ENCODE measurements at places on chromosomes 5 and 9.

DNA sequence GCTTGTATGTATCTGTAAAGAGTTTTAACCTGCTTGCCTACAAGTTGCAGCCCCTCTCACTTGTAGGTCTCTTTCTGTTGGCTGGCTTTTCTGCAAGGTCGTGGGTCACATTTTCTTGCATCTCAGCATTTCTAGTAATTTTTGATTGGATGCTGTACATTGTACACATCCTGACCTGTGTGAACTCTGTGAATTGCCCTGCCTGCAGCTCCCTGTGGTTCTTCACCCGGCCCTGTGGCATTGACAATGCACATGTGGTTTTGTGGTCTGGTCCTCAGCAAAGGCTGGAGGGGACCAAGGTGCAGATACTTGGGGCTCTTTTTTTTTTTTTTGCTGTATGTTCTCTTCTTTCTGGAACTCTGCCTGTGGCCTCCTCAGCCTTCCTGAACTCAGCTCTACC, 53.6 kb downstream of the WNK2 start:
- DNase-seq: no peak

- no peak for DNase-seq
Measured at GRCh38 chr5:56048124-56048523, 53.4 kb upstream of the IL6ST start.

GRCh38 chr5:176185133-176185733, 53.0 kb upstream of the SIMC1 start:
- no peak for DNase-seq

- DNase-seq: peak; percentile 12
Measured at GRCh38 chr5:144187699-144188294, 17.1 kb downstream of the KCTD16 start.

- no peak for DNase-seq
Measured at GRCh38 chr5:155686131-155686530, 640.8 kb upstream of the SGCD start.

DNA sequence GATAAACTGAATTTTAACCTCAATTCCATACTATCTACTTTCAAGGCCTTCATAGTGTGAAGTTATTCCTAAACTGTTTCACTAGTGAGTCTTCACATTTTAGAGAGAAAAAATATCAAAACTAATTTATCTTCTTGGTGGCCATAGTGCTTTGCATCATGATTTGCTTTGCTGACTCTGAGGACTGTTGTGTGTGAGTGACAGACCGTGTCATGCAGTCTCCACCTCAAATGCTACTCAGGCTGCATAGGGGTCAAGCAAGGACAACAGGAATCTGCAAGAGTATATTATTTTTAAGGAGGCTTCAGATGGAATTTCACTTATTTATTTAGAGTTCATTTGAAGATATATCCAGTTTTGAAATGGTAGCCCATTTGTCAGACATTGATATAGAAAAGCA, 34.5 kb downstream of the MACIR start:
- DNase-seq: no peak

DNA sequence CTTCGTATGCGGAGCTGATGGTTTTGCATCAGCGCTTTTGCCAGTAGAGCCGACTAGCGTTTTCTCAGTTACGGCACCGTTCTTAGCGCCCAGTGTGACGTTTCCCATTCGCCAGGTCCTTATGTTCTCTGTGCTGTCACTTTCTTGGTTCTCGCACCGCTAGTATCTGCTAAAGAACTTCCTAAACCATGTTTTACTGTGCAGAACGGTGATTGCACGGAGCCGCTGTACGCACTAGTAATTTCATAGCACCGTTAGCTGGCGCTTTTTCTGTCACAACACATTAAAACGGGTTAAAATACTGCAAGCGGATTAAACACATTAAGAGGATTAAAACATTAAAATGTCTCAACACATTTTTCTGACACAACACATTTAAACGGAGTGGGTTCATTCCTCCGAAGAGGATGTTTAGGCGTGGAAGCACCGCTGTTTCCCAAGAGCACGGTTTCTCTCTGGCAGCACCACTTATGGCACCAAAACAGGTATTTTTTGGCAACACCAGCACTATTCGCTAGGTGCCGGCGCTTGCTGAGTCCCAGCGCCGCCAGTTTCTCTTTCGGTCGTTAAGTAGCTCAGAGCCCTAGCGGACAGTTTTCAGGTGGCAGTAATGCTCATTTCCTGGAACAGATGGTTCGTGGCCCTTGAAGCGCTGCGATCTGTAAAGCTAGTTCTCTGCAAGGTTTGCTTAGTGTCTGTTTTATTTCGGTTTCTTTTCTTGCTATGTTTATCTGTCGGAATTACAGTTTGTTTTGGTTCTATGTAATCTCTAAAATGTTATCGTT, 20.3 kb downstream of the ANXA2R start:
- no peak for DNase-seq

GRCh38 chr5:107359916-107360234, 310.9 kb downstream of the EFNA5 start:
- no peak for DNase-seq

- no peak for DNase-seq
Measured at GRCh38 chr5:96344678-96345577, 88.1 kb downstream of the PCSK1 start.

- DNase-seq: no peak
Measured at GRCh38 chr9:2085716-2086115, 70.6 kb downstream of the SMARCA2 start.

GRCh38 chr9:69574057-69574456, 98.1 kb downstream of the APBA1 start:
- no peak for DNase-seq

DNA sequence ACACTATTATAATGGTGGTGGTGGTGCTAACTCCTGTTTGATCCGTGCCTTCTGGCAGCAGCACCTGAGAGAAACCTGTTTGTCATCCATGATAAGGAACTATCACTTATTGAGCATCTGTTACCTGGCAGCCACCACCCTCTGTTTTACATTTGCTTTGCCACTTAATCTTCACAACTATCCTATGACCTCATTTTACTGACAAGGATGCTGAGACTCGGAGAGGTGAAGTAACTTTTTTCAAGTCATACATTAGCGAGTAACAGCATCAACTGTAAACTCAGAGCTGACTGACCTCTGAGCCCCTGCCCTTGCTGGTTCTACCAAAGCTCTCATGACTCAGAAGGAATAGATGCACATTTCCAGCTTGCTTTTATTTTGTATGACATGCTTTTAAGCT, 81.1 kb downstream of the EGFLAM start:
- no peak for DNase-seq

DNA sequence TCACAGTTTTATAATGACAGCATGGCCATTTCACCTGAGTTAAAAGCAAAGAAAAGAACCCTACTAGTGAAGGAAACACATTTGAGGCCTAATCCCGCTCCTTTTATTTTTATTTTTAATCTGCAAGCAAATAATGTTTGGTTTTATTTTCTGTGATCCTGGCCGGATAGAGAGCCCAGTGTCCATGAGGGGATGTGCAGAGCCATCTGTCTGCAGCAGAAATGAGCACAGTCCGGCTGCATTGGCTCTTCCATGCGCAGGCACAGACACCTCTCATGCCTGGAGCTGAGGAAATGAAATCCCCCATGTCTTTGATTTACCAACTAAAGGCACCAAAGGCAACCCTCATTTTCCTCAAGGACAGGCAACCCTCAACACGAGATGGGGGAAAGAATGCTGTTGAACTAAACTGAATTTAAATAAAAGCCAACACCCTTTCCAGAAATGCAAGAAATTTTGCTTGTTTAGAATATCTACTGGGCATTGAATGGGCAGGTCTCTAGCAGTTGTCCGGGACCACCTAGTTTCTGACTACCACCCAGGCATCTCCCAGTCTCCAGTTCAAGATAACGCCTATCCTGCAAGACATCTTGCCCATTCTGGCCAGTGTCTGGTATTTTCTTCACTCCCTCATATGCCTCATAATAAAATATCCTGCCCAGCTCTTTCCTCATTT, 47.9 kb upstream of the SEMA6A start:
- DNase-seq: no peak

- DNase-seq: no peak
Measured at GRCh38 chr9:94812343-94812742, 85.8 kb downstream of the AOPEP start.
